ENCODE measurements at places on chromosomes 6 and 20.

DNA sequence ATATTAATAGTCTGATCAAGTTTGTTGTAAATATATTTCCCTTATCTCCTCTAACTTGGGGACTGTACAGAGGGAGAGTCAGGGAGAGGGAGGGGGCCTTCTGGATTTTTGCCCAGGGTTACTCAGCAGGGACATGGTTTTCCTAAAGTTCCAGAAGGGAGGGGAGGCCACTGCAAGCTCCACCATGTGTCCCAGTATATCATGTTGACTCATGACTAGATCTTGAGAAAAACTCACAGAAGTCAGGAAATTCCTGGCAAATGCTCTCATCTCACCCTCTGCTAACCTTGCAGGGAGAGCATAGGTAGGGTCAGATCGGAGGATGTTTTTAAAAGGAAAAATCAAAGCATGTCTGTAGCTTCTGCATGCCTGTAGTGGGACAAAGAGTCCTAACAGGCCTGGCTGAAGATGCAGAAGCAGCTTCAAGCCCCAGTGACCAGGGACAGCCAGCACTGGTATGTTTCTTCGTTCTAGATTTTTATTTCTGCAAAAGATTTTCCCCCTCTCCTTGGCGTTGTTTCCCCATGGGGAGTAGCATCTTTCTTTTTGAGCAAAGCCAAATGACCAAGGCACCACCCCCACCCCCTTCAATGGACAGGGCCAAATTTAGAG, 272.9 kb upstream of the SUPT3H start:
- no peak for DNase-seq

DNA sequence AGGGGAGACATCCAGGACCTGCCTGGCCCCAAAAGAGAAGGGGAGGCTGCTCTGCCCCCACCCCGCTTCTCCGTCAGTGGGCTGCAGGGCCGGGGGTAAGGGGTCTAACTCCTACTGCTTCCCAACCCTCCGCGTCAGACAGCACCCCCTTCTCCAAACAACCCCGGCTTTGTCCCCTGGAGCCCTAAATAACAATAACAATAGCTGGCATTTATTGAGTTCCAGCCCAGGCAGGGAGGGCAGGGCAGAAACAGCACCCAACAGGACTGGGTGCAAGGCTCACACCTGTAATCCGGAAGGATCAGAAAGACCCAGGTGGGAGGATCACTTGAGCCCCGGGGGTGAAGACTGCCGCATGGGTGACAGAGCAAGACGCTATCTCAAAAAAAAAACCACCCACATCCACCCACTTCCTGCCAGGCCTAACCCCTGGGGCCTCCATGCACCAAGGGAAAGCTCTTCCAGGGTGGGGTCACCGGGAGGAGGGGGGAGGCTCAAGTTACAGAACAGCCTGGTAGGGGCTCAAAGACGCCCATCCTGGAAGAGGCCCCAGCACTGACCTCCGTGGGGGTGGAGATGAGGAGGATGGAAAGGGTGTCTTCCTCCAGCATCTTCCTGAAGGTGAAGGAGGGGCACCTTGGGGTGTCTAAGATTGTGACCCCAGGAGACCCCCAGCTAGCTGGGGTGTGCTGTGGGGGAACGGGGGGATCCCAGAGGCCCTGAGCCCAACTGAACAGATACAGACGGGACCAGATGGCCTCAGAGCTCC, 1.3 kb upstream of the FNDC11 start:
- no peak for DNase-seq

- no peak for DNase-seq
Observed at GRCh38 chr6:166526937-166527336, 59.5 kb downstream of the RAMACL start.

- no peak for DNase-seq
Observed at GRCh38 chr20:10125757-10126156, 91.0 kb downstream of the ANKEF1 start.

DNA sequence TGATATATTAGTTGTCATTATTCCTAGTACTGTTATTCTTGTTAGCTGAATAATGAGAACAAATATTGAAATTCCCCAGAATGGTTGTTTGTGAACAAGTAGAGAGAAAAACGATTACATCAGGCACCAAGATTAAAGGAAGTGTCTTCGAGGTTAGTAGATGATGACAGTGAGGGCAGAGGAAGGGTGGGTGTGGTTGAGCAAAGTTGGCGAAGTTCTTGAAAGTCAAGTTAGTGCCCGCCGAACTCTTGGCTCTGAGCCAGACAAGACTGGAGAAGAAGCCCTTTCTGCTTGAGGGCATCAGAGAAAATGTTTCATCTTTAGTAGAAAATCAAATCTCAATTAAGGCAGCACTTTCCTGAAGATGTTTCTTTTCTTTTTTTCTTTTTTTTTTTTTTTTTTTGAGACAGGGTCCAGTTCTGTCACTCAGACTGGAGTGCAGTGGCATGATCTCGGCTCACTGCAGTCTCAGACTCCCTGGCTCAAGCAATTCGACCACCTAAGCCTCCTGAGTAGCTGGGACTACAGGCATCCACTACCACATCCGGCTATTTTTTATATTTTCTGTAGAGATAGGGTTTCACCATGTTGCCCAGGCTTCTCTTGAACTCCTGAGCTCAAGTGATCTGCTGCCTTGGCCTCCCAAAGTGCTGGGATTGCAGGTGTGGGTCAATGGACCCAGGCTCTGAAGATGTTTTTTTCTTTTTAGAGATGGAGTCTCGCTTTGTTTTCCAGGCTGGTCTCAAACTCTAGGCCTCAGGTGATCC, 77.1 kb downstream of the SGK1 start:
- no peak for DNase-seq

- no peak for DNase-seq
Observed at GRCh38 chr6:169868458-169868857, 117.0 kb downstream of the ERMARD start.

- DNase-seq = peak; percentile 36
Observed at GRCh38 chr6:63910863-63911551, 275.4 kb downstream of the PHF3 start.

Data from renal pelvis (tissue), 12 donors.